MCF 10A (cell line): ENCODE measurements at places on chromosomes 13 and 19. TPM values are rescaled to one million over a fixed set of nuclear protein-coding genes. Genes with fewer than 3 reads are reported as not detected.

DNA sequence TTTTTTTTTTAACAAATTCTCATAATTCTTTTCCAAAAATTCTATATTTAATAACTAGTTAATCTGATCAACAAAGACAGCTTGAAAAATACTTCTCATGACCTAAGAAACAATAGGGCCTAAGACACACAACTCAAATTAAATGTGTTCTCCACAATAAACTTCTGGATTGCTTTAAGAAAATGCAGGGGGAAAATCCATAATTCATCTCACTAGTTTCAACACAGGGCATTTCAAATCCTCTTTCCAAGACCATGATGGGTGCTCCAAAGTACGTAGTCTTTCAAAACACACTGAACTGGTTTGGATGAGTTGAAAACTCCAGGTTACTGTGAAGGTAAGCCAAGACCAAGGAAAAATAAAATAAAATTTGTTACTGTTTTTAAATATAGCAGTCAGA lies 62.6 kb downstream of the DCLK1 start:
- H3K27ac ChIP-seq = no peak overlapping the region
- no peaks in the 10 kb centered on the region for H3K27me3 ChIP-seq
- H3K4me1 ChIP-seq = no peaks in the 10 kb centered on the region
- DNase-seq = no peak
- no peak overlapping the region for H3K4me3 ChIP-seq

Gene LIN7B
- 2.6 and 3.2 TPM in 2 replicates for total RNA-seq

- no peaks in the 10 kb centered on the region for H3K27me3 ChIP-seq
- peaks cover 5% of the 10 kb centered on the region for H3K36me3 ChIP-seq
- no peak overlapping the region for H3K27ac ChIP-seq
- no peak overlapping the region for H3K4me3 ChIP-seq
- DNase-seq = no peak
- H3K4me1 ChIP-seq = peaks cover 10% of the 10 kb centered on the region
Measured at GRCh38 chr13:97319113-97319720, 97.1 kb downstream of the MBNL2 start.

GRCh38 chr19:1626417-1627010 lies 21.3 kb upstream of the UQCR11 start:
- no peak overlapping the region for H3K27ac ChIP-seq
- H3K27me3 ChIP-seq = no peaks in the 10 kb centered on the region
- DNase-seq = no peak
- no peak overlapping the region for H3K4me3 ChIP-seq

GRCh38 chr13:98875146-98875729 lies 102.6 kb downstream of the DOCK9 start:
- no peak overlapping the region for H3K27ac ChIP-seq
- no peak for DNase-seq
- H3K4me3 ChIP-seq = no peak overlapping the region
- H3K27me3 ChIP-seq = no peaks in the 10 kb centered on the region
- no peaks in the 10 kb centered on the region for H3K4me1 ChIP-seq
